ENCODE measurements at places on chromosomes 16 and 17.
A peak's percentile ranks its signal among the peaks of the same experiment; 100 is the strongest.

DNA sequence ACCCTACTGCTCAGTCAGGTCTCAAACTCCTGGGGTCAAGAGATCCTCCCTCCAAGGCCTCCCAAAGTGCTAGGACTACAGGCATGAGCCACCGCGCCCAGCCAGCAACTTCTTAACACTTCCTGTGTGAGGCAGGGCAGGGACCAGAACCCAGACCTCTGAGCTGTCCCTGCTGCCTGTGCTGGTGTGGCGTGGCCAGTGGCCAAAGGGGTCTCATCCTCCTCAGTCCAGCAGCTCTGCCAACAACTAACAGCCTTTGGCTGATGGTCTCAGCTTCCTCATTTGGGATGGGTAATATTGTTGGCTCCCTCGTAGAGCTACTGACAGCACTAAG, 1.4 kb upstream of the LLGL1 start:
- no peak for DNase-seq

DNA sequence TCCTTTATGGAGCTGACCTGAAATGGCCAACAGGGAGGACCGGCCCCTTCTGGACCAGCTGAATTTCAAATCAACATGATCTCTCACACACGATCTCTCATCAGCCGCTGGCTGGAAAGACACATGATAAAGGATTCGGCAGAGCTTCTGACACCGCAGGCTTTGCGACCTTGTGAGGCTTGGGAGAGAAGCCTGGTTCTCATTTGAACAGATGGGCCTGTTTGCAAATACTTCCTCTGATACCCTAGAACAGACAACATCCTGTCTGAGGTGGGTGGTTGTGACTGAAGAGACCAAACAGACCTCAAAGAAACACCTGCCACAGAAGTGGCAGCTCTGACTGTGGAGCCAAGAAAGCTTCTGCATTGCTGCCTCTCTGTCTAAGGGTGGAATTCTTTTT, 77.9 kb upstream of the SDK2 start:
- DNase-seq, result peak; percentile 47

- no peak for DNase-seq
Observed at GRCh38 chr17:82018152-82018988, 4.3 kb downstream of the CENPX start.

- no peak for DNase-seq
Observed at GRCh38 chr16:55062442-55062841, 131.8 kb downstream of the IRX5 start.

DNA sequence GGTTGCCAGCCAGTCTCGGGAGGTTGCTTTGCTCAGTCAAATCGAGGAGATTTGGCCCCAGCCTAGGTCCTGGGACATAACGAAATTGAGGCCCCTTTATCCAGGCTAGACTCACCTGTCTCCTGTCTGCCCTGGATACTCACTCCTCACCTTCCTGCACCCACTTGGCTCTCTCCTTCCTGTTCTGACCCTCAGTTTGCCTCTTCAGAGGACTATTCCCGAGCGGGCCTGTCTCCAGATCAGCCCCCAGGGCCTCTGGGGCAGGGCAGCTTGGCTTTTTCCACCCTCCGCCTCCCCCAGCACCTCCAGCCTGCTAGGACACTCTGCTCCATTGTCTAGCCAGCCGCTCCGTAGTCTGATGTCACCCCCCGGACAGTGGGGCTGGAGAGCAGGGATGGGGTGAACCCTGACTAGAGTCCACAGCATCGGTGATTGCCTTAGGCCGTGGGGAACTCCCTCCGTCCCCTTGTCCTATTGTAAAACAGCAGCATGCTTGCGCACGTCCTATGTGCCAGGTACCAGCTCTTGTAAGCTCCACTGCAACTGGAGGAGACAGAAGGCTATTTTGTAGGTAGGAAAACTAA, 8.8 kb downstream of the WFIKKN2 start:
- DNase-seq, result no peak

- no peak for DNase-seq
Observed at GRCh38 chr17:17609121-17609520, 17.6 kb upstream of the PEMT start.

DNA sequence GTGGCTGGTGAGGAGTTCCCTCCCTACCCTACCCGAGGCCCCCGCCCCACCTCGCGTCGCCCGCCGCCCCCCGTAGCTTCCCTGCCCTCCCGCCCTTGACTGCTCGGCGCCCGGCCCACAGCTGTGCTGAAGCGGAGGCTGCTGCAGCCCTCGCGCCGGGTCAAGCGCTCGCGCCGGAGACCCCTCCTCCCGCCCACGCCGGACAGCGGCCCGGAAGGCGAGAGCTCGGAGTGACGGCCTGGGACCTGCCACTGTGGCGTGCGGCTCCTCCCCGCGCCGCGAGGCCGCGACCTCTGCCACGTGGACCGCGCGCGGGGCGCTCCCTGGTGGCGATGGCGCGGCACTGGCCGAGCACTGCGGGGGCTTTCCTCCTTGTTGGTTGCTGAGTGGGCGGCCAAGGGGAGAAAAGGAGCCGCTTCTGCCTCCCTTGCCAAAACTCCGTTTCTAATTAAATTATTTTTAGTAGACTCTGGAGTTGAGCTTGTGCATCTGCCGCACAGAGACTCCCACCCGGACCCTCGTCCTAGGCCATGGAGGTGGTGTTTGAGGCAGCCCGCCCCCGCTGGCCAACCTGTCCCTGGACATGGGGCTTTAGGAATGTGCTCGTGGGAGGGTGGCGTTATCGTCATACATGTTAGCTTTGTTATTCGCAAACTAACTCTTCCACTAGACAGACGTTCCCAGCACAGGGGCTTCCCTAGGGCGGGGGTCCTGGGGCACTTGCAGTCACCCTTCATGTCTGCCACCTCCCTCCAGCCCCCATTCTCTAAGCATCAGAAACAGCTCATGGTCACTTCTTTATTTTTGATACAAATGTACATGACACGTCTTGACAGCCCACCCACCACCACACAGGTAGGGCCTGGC, 4.4 kb downstream of the TP53I13 start:
- peak; percentile 51 for DNase-seq

GRCh38 chr17:82152114-82152513, 54.1 kb upstream of the FASN start:
- no peak for DNase-seq

DNA sequence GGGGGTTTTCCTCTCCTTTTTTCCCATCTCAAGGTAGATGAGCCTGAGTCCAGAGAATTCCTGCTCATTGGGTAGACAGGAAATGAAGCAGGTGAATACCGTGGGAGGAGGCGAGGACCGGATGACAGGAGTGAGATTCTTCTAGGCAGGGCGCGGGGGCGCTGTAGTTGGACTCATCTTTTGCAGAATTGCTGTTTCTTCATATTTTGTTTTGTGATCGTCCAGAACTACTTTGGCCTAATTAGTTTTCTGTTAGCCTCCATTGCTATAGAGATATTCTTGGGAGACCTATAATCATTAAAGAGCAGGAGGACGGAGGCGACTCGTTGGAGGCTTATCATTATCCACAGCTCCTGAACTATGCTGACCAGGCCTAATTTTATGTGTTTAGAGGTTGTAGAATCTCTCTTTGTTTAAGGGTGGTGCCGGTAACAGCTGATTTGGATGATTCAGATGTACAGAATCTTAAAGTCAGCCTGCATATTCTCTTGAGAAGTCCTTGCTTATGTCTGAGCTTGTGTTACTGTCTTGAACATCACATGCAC, 650 bp downstream of the ATP6V0A1 start:
- peak; percentile 13 for DNase-seq

- no peak for DNase-seq
Observed at GRCh38 chr16:76897816-76898215, 293.2 kb upstream of the MON1B start.

GRCh38 chr17:38428643-38429371, 543 bp downstream of the ARHGAP23 start:
- DNase-seq, result peak; percentile 25

DNA sequence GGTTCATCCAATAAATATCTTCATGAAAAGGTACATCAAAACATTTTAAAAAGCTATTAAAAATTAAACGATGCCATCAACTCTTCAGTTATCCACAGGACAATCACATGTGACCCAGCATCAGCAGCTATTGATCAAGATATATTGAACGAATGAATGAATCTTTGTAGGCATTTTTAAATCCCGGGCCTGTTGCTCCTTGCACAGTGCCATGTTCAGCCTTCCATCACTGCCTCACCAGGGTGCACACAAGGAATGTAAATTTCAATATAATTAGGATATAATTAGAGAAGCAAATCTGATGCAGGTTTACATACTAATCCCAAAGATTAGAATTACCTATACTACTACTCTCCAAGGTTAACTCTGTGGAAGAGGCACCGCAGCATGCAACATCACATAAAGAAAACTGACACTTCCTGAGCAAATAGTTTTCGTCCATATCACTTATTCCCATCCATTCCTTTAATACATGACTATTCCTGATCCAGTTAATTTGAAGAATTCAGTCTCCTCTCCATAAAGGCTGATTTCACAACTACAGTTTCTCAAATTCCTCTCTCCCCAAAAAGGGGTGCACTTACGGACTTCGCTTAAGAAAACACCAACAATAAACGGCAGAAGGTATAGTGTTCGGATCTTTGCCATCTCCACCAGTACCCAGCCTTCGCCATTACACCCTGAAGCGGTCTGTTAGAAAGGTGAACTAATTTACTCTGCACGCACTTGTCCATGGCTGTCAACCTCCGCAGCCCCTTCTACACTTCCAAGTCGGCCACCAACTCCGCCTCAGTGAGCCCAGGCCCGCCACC, 938 bp downstream of the NCOR1 start:
- no peak for DNase-seq

- DNase-seq, result no peak
Observed at GRCh38 chr17:49337884-49338283, 24.2 kb downstream of the ZNF652 start.

DNA sequence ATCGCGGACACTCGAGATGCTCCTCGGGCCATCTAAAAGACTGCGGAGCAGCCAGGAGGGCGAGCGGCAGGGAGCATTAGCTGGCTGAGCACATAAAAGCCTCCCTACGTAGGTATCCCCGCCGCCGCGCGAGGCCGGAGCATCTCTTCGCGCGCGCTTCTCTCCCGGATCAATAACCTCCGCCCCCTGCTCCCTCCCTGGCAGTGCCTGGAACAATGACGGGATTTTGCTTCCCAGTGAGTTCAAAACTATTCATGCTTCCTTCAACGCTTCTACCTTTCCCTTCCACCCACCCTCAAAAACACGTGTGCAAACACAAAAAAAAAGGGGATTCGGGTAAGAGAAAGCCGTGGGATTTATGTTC, 984 bp downstream of the CENPV start:
- no peak for DNase-seq

DNA sequence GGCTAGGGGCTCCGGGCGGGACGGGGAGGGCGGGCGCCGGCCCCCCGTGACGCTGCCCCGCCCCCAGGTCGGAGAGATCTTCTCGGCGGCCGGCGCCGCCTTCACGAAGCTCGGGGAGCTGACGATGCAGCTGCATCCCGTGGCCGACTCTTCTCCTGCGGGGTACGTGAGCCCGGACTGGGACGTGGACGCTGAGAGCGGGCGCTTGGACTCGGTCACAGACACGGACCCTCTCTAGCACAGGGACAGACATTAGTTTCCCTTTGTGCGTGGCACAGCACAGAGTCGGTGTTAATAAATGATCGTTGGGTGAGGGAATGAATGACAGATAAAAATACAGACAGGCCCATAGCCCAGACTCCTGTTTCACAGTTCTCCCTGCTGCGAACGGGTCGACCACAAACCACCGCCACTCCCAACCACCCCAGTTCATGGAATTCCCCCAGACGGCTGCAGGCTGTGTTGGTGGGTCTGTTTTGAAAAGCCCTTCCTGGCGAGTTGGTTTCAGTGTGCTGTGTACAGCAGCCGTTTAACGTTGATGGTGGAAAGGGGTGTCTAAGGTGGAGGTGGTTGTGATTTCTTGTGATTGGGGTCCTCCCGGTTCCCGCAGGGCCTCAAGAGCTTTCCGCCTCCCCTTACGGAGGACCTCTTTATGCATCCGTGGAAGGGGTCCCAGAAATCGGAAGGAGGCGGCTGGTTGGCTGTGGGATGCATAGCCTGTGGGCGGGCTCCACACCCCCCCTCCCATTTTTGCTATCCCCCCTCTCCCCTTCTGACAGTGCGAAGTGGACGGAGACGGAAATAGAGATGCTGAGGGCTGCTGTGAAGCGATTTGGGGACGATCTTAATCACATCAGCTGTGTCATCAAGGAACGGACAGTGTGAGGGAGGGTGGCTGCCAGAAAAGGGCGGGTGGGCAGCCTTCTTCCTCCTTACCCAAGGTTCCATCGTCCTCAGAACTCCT, 2.9 kb downstream of the RNASEK start:
- DNase-seq, result peak; percentile 93

GRCh38 chr16:67733734-67734470, 14.8 kb upstream of the GFOD2 start:
- no peak for DNase-seq

DNA sequence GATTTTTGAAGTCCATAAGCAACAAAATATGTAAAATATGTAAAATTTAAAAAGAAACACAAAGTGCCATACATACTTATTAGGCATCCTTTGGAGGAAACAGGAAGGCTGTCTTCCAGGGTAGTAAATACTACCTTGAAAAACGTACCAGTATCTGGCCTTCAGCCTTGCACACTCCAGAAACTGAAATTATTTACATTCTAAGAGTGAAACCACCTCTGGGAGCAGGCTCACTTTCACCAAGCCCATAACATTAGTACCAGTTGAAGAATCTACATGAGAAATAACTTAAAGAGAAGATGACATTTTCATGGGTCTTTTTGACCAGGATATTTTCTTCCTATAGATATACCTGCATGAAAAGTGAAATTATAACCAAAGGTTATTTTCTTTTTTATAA, 6.4 kb downstream of the KRTAP9-1 start:
- DNase-seq, result no peak

- DNase-seq, result peak; percentile 64
Observed at GRCh38 chr16:31108035-31108793, at the start of gene BCKDK. Gene BCKDK (plus strand): TSS chr16:31108386. CDS start chr16:31109224, 838 bp downstream.

DNA sequence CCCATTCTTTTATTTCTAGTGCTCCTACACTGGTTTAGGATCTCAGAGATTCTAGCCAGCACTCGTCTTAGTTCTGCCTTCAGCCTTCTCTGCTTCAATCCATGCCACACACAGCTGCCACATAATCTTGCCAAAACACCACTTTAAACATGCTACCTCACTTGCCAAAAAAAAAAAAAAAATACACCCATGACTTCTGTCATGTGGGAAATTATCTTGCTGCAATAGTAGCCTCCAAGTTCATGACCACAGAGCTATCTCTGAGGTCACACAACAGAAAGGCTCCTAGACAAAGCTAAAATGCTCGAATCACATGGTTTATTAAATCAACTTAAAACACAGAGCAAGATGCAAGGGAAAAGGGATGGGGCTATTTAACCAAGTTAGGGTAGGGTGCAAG, 18.1 kb downstream of the FZD2 start:
- no peak for DNase-seq
